Immature natural killer cell (primary cell): ENCODE measurements at places on chromosomes 5 and 9.

- no peak for DNase-seq
- H3K27ac ChIP-seq: no peak within 1 kb of the TSS
- peaks cover 6% of the 10 kb centered on the region for H3K4me1 ChIP-seq
- H3K4me3 ChIP-seq: no peak within 1 kb of the TSS
- H3K36me3 ChIP-seq: no peaks in the 10 kb centered on the region
Observed at GRCh38 chr5:123036391-123037103, at the start of gene PPIC. PPIC (minus strand) TSS chr5:123036725; CDS start chr5:123036625, 100 bp downstream.

- H3K27ac ChIP-seq: no peak overlapping the region
- H3K27me3 ChIP-seq: peaks cover 7% of the 10 kb centered on the region
- H3K4me3 ChIP-seq: no peak overlapping the region
- H3K4me1 ChIP-seq: no peaks in the 10 kb centered on the region
- no peak for DNase-seq
Observed at GRCh38 chr5:176848651-176849050, 38.3 kb downstream of the UNC5A start.

GRCh38 chr5:132684922-132685720 is 11.3 kb downstream of the IL4 start:
- no peak for DNase-seq
- H3K27me3 ChIP-seq: no peaks in the 10 kb centered on the region
- no peak overlapping the region for H3K4me3 ChIP-seq

- H3K4me3 ChIP-seq: no peak overlapping the region
- H3K36me3 ChIP-seq: no peaks in the 10 kb centered on the region
- H3K27me3 ChIP-seq: peaks cover 6% of the 10 kb centered on the region
Observed at GRCh38 chr5:135439231-135440205, 7.6 kb downstream of the DCANP1 start.

- peaks cover 55% of the 10 kb centered on the region for H3K4me1 ChIP-seq
- H3K36me3 ChIP-seq: peaks cover 41% of the 10 kb centered on the region
- H3K4me3 ChIP-seq: no peak overlapping the region
- H3K27me3 ChIP-seq: no peaks in the 10 kb centered on the region
Observed at GRCh38 chr9:120916991-120917880, 9.4 kb downstream of the TRAF1 start.

GRCh38 chr5:15737036-15737821 is 237.2 kb downstream of the FBXL7 start:
- H3K27me3 ChIP-seq: no peaks in the 10 kb centered on the region
- H3K4me1 ChIP-seq: no peaks in the 10 kb centered on the region
- H3K4me3 ChIP-seq: no peak overlapping the region
- no peak for DNase-seq

- no peak overlapping the region for H3K27ac ChIP-seq
- peaks cover 10% of the 10 kb centered on the region for H3K27me3 ChIP-seq
- H3K4me1 ChIP-seq: no peaks in the 10 kb centered on the region
- no peaks in the 10 kb centered on the region for H3K36me3 ChIP-seq
- DNase-seq: no peak
- no peak overlapping the region for H3K4me3 ChIP-seq
Observed at GRCh38 chr5:73136055-73136562, 15.7 kb downstream of the TMEM171 start.

- H3K36me3 ChIP-seq: no peaks in the 10 kb centered on the region
- H3K27ac ChIP-seq: no peak overlapping the region
- H3K4me3 ChIP-seq: no peak overlapping the region
- DNase-seq: no peak
- no peaks in the 10 kb centered on the region for H3K4me1 ChIP-seq
Observed at GRCh38 chr5:9278921-9279603, 266.8 kb downstream of the SEMA5A start.

- peaks cover 5% of the 10 kb centered on the region for H3K27me3 ChIP-seq
- H3K36me3 ChIP-seq: peaks cover 43% of the 10 kb centered on the region
- H3K4me1 ChIP-seq: peaks cover 69% of the 10 kb centered on the region
- peak overlapping the region; percentile 55 for H3K4me3 ChIP-seq
- no peak for DNase-seq
- peak overlapping the region; percentile 74 for H3K27ac ChIP-seq
Observed at GRCh38 chr5:177434437-177434836, 8.0 kb downstream of the GRK6 start.

DNA sequence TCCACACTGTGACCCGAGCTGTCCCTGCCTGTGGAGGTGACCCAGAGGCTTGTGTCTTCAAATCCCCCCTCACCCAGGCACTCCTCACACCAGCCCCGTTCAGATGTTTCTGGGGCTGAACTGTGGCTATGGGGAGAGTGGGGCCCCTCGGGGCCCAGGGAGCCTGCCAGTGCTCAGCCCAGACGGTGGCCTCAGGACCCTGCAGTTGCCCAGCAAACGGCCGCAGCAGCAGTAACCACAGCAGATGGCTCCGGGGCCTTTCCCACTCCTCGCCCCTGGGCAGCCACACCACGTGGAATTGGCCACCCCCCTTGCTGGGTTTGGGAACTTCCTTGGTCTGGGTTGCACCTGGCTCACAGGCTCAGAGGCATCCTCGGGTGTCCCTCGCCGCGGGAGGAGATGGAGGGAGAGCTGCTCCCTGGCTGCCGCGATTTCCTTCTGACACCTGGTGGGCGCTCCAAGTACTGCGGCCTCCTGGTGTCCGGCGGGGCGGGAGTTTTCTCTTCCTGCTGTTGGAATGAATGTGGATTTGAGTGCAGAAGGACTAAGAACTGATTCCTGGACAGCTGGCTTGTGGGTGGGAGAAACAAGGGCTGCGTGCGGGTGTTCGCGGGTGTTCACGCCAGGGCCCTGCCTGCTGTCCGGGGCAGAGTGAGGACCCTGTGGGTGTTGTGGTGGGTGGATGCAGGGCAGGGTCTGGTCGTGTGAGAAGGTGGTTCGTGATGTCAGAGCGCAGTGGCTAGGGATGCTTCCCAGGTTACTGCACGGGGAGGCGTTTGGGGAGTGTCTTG is 97.5 kb downstream of the COL5A1 start:
- H3K27me3 ChIP-seq: peaks cover 5% of the 10 kb centered on the region
- peak; percentile 24 for DNase-seq
- H3K27ac ChIP-seq: no peak overlapping the region
- no peak overlapping the region for H3K4me3 ChIP-seq
- no peaks in the 10 kb centered on the region for H3K4me1 ChIP-seq

DNA sequence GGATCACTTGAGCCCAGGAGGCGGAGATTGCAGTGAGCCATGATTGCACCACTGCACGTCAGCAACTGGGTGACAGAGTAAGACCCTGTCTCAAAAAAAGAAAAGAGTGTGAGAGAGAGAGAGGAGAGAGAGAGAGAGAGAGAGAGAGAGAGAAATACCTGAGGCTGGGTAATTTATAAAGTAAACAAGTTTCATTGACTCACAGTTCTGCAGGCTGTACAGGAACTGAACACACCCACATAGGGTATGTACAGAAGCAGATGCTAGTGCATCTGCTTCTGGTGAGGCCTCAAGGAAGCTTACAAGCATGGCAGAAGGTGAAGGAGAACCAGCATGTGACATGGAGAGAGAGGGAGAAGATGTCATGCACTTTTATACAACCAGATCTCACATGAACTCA is 46.4 kb upstream of the CHD1 start:
- peaks cover 12% of the 10 kb centered on the region for H3K36me3 ChIP-seq
- DNase-seq: no peak
- H3K4me3 ChIP-seq: no peak overlapping the region
- peaks cover 15% of the 10 kb centered on the region for H3K4me1 ChIP-seq
- H3K27ac ChIP-seq: peak overlapping the region; percentile 81

DNA sequence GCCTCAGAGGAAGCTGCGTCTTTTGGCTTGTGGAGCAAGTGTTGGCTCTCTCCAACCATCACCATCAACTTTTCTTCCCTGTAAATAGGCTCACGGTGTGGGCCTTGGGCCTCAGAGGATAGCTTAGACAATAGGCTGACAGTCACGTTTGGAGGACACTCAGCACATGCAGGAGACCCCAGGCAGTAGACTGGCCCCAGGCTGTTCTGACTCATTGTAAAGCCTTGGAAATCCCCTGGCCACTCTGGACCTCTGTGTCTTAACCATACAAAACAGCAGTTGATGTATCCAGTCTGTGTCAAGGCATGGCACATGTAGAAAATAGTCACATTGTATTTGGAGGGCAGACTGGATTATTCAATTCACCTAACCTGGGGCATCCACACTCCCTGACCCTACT is 18.6 kb downstream of the CD74 start:
- H3K4me1 ChIP-seq: peaks cover 2% of the 10 kb centered on the region
- DNase-seq: no peak
- H3K36me3 ChIP-seq: peaks cover 11% of the 10 kb centered on the region
- no peak overlapping the region for H3K4me3 ChIP-seq
- peaks cover 2% of the 10 kb centered on the region for H3K27me3 ChIP-seq

DNA sequence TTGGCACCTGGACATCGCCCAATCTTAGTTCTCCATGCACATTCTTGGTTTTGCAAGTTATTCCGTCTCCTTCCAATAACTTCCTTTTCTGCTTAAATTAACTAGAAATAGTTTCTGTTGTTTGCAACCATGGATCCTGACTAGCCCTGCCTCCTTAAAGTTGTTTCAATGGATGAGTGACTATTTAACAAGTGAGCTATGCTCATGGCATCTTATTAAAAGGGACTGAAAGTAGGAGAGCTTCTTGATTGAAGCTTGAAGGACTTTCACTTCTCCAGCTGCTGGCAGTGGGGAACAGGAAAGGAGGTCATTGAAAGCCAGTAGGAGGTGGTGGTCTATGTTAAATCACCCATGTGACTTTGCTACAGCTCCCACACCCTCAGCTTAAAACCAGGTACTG is 466.8 kb downstream of the ARHGEF28 start:
- peaks cover 6% of the 10 kb centered on the region for H3K27me3 ChIP-seq
- no peak overlapping the region for H3K27ac ChIP-seq
- no peak for DNase-seq
- no peaks in the 10 kb centered on the region for H3K4me1 ChIP-seq

- no peak overlapping the region for H3K27ac ChIP-seq
- H3K36me3 ChIP-seq: peaks cover 5% of the 10 kb centered on the region
- H3K27me3 ChIP-seq: no peaks in the 10 kb centered on the region
- H3K4me1 ChIP-seq: peaks cover 10% of the 10 kb centered on the region
Observed at GRCh38 chr9:20382460-20383071, 239.7 kb downstream of the MLLT3 start.

GRCh38 chr5:81429985-81430384 is 36.1 kb upstream of the ACOT12 start:
- no peak for DNase-seq
- no peaks in the 10 kb centered on the region for H3K27me3 ChIP-seq
- peaks cover 2% of the 10 kb centered on the region for H3K4me1 ChIP-seq
- no peak overlapping the region for H3K27ac ChIP-seq
- H3K36me3 ChIP-seq: no peaks in the 10 kb centered on the region

DNA sequence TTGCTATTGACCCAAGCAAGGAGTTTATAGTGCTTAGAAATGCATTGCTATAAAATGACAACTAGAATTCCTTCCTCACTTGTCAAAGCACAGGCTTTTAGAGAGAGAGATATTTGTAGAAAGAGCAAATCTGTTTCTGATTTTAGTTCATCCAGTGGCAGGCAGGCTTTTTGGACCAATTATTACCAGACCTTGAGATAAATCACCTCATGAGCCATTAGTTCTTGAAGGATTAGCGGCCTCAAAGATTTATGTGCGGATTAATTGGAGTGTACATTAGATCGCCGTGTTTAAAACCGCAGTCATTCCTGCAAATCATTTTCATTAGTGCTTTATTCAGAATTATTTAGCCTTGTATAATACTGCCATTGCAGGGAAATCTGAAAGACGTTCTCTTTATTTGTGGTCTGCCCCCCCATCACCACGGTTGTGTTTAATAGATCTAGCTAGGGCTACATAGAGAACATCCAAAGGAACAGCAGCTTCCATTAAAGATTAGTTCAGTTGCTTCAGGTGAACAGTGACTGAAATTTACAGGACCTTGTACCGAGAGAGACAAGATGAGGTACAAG is 28.8 kb upstream of the TJP2 start:
- no peak overlapping the region for H3K4me3 ChIP-seq
- H3K4me1 ChIP-seq: peaks cover 7% of the 10 kb centered on the region
- DNase-seq: no peak
- H3K27me3 ChIP-seq: no peaks in the 10 kb centered on the region
- H3K27ac ChIP-seq: no peak overlapping the region

DNA sequence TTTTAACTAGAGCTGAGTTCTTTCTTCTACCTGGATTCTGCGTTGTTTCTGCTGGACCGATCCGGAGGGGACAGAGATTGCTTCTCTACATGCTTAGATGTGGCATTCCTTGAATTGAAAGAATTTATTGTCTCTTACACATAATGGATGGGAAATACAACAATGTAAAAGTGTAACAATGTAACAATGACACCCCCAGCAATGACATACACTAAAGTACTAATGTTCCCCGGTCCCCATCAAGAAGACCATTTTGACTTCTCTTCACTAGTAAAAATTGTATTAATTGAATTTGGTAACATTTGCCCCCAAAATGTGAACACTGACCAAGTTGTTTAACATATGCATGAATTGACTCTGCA is 760.2 kb downstream of the TAF11L14 start:
- H3K36me3 ChIP-seq: no peaks in the 10 kb centered on the region
- no peak overlapping the region for H3K27ac ChIP-seq
- no peak overlapping the region for H3K4me3 ChIP-seq
- DNase-seq: no peak

GRCh38 chr5:53183880-53184279 is 74.3 kb upstream of the MOCS2 start:
- H3K36me3 ChIP-seq: no peaks in the 10 kb centered on the region
- H3K27ac ChIP-seq: no peak overlapping the region
- no peak for DNase-seq
- H3K4me3 ChIP-seq: no peak overlapping the region

DNA sequence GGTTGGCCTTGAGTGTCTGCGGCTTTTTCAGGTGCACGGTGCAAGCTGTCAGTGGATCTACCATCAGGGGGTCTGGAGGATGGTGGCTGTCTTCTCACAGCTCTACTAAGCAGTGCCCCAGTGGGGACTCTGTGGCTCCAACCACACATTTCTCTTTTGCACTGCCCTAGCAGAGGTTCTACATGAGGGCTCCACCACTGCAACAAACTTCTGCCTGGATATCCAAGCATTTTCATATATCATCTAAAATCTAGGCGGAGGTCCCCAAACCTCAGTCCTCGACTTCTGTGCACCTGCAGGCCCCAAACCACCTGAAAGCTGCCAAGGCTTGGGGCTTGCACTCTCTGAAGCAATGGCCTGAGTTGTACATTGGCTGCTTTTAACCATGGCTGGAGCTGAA is 601.5 kb downstream of the MTRR start:
- H3K27me3 ChIP-seq: no peaks in the 10 kb centered on the region
- no peak for DNase-seq
- H3K4me3 ChIP-seq: no peak overlapping the region
- no peak overlapping the region for H3K27ac ChIP-seq

GRCh38 chr9:18605766-18606180 is 131.8 kb downstream of the ADAMTSL1 start:
- no peak overlapping the region for H3K27ac ChIP-seq
- H3K4me1 ChIP-seq: no peaks in the 10 kb centered on the region
- H3K36me3 ChIP-seq: no peaks in the 10 kb centered on the region
- H3K27me3 ChIP-seq: no peaks in the 10 kb centered on the region
- no peak overlapping the region for H3K4me3 ChIP-seq
- DNase-seq: no peak

- no peak overlapping the region for H3K4me3 ChIP-seq
- no peak for DNase-seq
- H3K36me3 ChIP-seq: peaks cover 14% of the 10 kb centered on the region
- peak overlapping the region; percentile 68 for H3K27ac ChIP-seq
- peaks cover 5% of the 10 kb centered on the region for H3K27me3 ChIP-seq
Observed at GRCh38 chr5:150406103-150406722, 6.5 kb downstream of the CD74 start.
